Activated CD4-positive, alpha-beta T cell treated with anti-CD3 and anti-CD28 coated beads for 1 hour (primary cell): ENCODE measurements at places on chromosomes 6 and 20.

DNA sequence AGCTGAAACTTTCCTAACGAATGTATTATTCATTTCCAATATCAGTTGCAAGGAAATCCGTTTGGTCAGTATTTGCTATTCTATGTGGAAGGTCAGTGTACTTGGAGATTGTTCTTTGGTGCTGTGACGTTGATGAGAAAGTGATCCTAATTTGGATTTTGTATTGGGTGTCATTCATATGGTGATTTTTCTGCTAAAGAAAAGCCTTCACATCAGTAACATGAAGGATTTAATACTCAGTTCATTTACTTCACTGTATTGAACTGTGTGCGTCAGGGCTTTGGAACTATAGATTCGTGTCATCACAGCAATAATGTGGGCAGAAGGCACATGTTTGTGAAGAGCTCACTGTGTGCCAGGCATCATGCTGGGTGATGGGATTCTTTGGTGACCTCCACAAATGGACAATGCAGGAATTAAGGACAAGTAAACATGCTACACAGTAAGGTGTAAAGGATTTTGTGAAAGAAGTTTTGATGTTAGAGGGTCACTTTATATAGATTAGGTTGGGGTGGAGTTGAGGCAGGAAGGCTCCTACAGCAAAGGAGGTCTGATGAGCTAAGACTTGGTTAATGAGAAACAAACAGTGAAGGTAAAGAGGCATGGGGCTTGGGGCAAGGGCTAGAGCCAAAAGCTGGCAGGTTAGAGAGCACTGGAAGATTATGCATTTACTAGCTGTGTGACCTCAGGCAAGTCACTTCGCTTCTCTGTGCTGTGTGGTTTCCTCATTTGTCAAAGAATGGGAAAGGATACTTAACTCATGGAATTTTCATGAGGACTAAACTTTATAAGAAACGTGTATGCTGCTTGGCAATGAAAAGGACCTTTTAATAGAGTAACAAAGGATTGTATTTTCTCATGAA lies 12.1 kb downstream of the ARID1B start:
- DNase-seq = no peak

DNA sequence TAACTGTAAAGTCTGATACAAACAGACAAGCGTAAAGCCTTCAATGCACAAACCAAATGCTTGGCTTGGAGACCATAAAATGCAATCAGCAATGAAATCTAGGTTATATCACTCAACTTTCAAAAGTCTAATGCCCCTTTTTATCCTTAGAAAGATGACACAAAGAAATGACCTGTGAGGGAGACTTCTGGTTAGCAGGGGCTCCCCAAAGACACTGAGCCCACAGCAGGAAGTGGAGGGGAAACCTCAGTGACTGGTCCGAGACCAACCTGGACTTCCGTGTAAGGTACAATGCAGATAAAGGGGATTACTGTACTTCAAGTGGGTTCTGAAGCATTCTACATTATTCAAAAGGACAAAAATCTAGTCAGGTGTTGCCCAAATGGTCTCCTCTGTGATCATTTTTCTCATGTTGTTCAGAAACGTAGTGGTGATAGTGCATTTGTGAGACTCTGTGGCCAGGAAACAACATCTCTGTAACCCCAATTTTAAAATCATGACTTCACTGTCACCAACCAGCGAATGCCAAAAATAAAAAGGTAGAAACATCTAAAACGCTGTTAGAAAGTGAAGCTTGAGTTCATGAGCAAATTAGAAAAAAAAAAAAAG lies 88.2 kb downstream of the HIVEP2 start:
- DNase-seq = no peak

DNA sequence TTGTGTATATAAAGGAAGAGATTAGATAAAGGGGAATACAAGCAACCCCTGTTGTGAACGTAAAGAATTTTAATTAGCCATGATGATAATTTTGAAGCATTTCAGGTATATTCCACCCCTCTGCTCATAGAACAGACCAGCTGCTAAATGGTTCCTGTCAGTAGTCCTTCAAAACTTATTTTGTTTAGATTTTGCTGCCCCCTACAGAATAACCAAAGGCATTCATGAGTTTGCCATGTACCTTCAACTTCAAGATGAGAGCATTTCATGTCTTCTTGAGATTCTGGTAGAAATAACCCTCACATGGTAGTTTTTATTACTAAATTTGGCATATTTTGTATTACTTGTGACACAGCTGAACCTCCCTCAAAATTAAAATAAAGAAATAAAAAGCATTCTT lies 1586.7 kb downstream of the HACE1 start:
- DNase-seq = no peak

DNA sequence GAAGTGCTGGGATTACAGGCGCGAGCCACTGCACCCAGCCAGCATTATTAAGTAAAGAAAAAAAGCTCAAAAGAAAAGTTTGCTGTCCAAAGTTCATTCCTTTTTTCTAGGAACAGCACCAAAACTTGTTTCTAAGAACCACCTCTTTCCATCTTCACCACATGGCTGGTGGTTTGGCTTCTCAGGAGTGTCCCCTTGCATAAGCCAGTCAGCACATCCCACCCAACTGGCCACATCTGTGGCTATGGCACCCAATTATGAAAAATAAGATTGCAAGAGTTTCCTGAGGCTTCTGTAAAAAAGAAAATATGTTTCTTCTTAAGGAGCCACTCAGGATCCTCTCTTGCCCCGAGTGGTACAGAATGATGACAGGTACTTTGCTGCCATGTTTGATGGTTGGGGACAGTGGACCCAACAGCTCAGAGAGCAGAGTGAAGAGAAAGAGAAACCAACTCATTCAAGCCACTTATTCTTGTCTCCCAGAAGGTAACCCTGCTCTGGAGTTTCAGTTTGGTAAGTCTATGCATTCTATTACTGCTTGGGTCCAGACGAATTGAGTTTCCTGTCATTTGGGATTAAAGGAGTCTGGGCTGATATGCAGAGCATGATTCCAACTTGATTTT lies 65.3 kb downstream of the PSMB1 start:
- no peak for DNase-seq

GRCh38 chr20:50837532-50838321 lies 42.9 kb downstream of the BCAS4 start:
- no peak for DNase-seq

DNA sequence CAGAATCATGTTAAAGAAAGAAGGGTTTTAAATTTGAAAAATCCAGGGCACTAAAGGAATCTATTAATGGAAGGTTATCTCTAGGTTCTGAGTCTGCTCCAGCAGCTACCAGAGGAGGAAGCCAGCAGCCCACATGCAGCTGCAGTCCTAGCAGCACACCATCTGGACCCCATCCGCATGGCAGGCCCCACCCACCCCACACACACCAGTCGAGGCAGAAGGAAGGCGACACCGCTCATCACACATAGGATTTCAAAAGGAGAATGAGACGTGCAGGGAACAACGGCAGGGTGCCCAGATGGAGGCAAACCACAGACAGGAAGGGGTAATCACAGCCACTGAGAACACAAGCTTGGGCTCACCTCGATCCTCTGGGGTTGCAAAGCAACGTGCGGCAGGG lies 78.9 kb downstream of the GINS1 start:
- no peak for DNase-seq

DNA sequence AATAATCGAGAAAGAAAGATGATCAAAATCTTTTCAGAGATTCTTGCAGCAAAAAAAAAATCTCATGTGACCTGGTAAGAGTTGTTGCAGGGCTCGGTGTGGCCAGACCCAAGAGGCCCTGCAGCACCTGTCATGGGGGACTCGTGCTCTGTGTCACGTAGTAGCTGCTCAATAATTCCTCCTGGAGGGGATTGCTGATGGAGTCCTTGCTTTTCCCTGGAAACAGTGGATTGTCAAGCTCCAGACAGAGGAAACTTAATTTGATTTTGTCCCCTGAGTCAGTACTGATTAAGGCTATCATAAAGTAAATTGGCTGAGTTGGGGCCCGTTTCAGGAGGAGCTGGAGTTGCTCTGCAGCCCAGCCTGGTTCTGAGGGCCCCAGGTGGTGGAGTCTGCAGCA lies 125.2 kb downstream of the EDN3 start:
- DNase-seq = no peak

- no peak for DNase-seq
These were observed 826 bp upstream of the PYGB start for GRCh38 chr20:25247000-25247517.

DNA sequence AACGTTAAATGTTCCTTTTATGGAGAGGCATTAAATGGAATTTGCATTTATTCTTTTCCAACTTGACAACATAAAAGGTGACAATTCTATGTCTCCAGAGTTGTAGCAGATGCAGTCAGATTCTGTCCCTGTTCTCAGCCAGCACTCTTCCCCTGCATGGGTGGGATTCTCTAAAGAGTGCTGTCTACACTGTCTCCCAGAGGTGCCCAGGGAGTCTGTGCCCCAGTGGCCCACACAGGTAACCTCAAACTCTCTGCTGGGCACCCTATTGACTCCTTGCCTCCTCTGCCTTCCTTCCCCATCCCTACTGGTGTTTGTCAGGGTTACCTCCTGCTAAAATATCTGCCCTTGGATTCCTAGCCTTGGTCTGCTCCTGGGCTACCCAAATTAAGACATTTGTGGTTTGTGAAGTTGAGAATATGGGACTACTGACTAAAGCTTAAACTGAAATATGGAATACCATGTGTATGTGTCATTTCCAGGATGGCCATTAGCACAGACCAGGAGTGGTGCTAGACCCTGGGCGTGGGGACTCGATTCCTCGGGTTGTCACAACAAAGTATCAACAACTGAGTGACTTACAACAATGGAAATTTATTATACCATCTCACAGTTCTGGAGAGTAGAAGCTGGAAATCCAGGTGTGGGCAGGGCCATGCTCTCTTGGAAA lies 284.7 kb downstream of the CDH26 start:
- no peak for DNase-seq

GRCh38 chr6:89375427-89376267 lies 23.1 kb upstream of the UBE2J1 start:
- peak; percentile 26 for DNase-seq

DNA sequence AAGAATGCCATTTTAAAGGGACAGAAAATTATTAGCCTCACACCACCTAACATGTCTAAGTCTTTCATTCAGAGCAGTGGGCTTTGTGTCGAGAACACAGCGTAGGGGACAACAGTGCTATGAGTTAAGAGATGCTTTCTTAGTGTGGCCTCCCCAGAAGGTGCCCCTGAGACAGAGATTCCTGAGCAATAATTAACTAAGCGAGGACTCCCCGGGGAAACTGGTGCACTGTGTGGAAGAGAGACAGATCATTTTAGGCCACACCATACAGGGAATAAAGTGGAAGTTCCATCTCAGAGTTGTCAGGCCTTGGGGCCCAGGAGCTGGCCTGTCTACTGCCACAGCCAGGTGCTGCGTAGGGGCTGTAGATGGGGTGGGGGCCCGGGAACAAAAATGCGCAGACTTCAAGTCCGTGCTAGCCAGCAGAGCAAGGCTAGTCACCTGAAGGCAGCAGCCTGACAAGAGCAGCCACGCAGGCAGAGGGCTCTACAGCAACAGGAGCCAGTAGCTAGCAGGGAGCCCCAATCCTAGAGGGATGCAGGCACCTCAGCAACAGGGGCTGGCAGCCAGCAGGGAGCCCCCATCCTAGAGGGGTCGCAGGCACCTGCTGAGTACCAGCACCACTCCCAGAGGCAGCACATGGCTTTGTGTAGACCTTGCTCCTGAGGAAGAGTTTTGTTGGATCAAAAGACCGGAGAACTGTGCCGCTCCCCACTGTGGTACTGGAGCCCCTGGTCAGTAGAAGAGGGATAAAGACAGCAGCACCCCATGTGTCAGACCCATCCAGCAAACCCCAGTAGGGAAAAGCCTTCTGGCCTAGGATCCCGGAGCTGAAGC lies 63.0 kb upstream of the NXT1 start:
- DNase-seq = no peak

GRCh38 chr6:82957171-82957867 lies 108.3 kb downstream of the UBE3D start:
- DNase-seq = no peak

- DNase-seq = no peak
These were observed 174.1 kb downstream of the IBTK start for GRCh38 chr6:82073484-82073883.

- DNase-seq = no peak
These were observed 66.2 kb upstream of the CD83 start for GRCh38 chr6:14051355-14051754.

DNA sequence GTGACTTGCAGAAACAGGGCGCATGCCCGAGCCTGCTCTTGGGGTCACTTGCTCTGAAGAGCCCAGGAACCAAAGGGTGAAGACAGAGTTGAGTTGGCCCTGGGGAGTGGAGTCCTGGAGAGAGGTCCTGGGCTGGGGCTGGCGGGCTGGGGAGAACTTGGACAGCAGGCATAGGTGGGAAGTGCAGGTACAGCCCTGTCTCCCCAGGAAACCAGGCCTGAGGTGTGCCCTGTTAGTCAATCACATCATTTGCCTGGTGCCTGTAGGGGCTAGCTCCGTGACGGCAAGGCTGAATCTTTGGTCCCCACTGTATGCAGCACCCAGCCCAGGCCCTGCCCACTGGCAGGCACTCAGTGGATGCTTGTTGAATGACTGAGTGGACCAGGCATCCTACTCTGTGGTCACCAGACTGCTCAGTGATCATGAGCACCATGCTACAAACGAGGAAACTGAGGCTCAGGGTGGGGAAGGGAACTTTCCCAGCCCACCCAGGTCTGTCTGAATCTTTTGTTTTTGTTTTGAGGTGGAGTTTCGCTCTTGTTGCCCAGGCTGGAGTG lies 15.6 kb upstream of the NOL4L start:
- no peak for DNase-seq

DNA sequence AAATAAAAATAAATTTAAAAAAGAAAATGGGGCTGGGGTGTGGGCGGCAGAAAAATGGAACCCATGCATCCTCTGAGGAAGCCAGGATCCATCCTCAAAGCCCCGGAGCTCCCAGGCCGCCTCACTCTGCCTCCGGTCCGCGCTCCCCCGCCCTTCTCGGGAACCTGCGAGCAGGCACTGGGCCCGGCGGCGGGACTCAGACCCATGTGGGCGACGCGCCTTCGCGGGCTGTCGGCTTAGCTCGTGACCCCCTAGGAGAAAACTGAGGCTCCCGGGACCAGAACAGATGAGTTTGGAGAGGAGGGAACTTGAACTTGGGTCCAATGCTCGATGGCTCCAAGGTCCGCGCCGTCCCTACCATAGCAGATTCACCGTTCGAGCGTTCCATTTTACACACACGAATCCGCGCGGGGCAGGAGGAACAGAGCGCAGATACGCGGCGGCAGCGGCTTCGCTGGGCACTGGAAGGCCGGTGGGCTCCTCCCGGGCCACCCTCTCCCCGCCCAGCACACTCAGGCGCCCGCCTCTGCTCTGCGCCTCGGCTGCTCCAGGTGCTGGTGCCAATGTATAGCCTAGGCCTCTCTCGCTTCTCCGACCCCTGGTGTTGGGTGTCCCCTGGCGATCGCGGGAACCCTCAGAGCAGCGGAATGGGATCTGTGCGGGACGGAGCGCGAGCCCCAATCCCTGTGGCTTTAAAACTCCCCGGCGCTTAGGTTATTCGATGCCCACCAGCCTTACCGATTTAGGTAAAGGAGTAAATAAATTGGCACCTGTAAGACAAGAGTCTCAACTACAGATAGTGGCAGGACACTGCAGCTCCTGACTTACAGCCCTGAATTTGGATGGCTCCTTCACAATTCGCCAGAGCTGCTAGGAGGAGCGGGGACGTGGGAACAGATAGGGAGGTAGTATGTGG lies 39.2 kb downstream of the DPPA5 start:
- DNase-seq = no peak
